A549 treated with CpdA at 1 μM for 4 hours (cell line): ENCODE measurements at places on chromosomes 7 and 10. TPM values are rescaled to one million over a fixed set of nuclear protein-coding genes. Genes with fewer than 3 reads are reported as not detected.

The PPP1R9A gene
- 3.3 to 5.0 TPM (median 4.0 TPM) in 5 replicates for total RNA-seq

The EVX1 gene
- 0.03 to 0.09 TPM (median 0.07 TPM) in 3 of 5 replicates, not detected in the others for total RNA-seq

The SAMD9 gene
- 3.9 to 9.5 TPM (median 6.5 TPM) in 5 replicates for total RNA-seq

The ADCY1 gene
- total RNA-seq: 2.0 to 2.7 TPM (median 2.2 TPM) in 5 replicates
